Fibroblast of the conjunctiva (primary cell): ENCODE measurements at places on chromosomes 16 and 17.
A peak's percentile ranks its signal among the peaks of the same experiment; 100 is the strongest.

DNA sequence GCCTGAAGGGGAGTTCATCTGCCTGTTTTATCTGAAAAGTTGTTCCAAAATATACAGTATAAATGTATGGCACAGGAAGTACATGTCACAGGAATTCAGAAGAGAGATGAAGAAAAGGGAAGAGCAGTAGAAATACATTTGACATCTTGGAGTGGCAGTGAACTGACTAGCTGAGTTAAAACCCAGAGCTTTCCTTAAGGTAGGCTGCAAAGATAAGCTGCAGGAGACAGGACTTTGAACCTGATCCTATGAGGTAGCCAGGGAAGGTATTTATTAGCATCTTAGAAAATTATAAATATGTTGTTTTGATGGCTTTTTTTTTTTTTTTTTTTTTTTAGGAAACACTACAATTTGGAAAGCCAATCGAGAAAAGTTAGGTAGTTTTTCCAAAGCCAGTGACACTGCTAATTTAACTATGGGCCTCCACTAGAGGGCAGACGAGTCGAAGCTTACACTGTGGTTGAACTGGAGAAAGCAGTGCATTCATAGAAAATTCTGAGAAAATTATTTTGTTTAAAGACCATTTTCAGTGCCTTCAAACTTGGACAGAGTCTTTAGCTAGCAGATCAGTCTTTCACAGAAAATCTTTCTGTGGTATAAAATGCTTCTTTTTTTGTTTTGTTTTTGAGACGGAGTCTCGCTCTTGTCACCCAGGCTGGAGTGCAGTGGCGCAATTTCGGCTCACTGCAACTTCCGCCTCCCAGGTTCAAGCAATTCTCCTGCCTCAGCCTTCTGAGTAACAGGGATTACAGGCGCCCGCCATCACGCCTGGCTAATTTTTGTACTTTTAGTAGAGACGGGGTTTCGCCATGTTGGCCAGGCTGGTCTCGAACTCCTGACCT, 122.3 kb downstream of the SSH2 start:
- peak; percentile 56 for DNase-seq

- DNase-seq, result no peak
Observed at GRCh38 chr16:55443434-55444346, 35.3 kb upstream of the MMP2 start.

- no peak for DNase-seq
Observed at GRCh38 chr17:79029327-79030009, 5.5 kb downstream of the C1QTNF1 start.

DNA sequence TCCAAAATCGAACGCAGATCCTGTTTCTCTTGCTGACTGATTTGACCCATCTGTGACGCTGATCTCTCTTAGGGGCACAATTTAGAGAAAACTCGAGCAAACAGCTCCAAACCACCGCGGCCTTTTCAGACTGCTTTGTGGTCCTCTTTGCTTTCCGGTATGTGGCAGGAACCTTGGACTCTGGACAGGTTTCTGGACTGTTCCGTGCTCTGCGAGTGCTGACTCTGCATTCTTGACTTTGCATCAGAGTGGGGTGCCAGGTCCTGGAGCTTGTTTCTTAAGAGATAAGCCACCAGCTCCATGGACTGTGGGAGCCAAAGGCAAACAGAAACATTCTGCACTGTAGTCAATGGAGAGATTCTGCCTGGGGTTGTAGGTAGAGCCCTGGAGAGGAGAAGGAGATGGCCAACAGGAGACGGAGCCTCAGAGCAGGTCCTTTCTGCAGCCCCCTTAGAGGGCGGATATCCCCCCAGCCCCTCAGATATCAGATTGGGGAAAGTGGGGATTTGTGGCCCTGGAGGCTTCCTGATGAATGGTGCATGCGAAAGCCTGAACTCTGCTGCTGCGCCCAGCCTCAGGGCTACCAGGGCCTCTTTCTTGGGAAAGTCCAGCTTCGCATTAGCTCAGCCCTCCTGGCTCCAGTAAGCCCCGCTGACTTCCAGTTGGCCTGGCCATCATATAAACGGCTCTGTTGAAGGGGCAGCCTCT, 65.6 kb downstream of the WIPI1 start:
- DNase-seq, result no peak
